ENCODE measurements at places on chromosomes 13 and 19.

- DNase-seq = no peak
Observed at GRCh38 chr19:10182847-10183246, 11.9 kb downstream of the DNMT1 start.

GRCh38 chr19:33794683-33795369 is 1.8 kb upstream of the KCTD15 start:
- DNase-seq = no peak

GRCh38 chr13:52371736-52372247 is 34.2 kb downstream of the THSD1 start:
- DNase-seq = no peak

DNA sequence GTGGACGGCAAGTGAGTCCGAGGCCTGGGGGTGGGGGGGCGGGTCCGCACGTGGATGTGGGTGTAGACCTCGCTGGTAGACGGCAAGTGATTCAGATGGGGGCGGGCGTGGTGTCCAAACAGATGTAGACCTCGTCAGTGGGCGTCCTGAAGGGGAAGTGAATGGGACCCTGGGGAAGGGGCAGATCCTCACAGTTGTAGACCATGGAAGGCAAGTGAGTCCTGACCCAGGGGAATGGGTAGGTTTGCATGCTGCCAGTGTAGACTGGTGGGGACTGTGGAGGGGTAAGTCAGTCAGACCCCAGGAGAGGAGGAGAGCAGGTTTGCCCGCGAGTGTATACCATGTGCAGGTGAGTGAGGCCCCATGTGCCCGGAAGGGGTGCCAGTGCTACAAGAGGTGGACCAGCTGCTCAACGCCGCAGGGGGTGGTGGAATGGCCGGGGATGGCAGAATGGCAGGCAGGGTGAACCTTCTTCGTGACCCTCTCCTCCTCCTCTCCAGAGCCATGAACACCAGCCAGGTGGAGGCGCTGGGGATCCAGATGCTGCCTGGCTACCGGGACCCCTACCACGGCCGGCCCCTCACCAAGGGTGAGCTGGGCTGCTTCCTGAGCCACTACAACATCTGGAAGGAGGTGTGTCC is 22.1 kb downstream of the COLGALT1 start:
- no peak for DNase-seq

DNA sequence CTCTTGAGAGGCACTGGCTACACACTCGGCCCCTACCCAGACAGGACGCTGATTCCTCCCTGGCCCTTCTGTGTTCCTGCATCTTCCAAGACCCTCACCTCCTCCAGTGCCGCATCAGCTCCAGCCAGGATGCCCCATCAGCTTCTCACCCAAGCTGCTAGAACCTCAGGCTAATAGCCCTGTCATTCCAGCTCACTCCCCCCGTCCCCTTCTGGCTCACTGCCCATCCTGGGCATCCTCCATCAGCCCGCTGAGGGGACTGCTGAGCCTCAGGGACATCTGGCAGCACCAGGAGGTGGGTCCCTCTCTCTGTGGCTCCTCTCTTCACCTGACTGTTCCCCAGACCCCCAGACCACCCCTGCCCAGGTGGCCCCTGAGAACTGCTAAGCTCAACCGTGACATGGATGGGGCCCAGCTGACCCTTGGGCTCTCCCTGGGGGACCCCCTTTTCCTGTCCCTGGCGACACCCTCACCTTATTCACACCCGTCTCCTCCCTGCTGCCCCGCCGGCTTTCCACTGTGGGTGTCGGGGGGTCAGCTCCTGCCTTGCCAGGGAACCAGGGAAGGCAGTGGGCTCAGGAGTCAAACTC is 4.8 kb downstream of the FFAR3 start:
- DNase-seq = no peak

DNA sequence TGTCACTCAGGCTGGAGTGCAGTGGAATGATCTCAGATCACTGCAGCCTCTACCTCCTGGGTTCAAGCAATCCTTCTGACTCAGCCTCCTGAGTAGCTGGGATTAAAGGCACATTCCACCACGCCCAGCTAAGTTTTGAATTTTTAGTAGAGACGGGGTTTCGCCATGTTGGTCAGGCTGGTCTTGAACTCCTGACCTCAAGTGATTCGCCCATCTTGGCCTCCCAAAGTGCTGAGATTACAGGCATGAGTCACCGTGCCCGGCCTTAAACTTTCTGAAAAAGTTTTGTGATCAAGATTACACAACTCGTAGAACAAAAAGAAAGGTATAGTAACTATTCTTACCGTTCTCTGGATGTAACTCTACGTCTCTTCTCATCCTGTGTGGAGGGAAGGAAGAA is 21.2 kb downstream of the DNMT1 start:
- no peak for DNase-seq

- no peak for DNase-seq
Observed at GRCh38 chr13:49097374-49097773, 121.7 kb downstream of the FNDC3A start.

DNA sequence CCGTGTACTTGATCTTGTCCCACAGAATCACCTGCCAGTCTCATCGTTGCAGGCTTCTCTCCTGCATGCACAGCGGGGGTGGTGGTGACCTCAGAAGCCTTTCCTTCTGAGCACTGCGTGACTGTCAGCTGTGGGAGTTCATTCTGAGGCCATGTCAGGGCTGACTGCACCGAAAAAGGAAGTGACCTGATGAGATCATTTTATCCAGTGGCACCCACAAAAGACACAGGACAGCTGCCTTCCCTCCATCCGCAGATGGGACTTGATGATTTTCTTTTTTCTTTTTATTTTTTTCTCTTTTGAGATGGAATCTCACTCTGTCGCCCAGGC is 89.7 kb downstream of the RAB20 start:
- no peak for DNase-seq

DNA sequence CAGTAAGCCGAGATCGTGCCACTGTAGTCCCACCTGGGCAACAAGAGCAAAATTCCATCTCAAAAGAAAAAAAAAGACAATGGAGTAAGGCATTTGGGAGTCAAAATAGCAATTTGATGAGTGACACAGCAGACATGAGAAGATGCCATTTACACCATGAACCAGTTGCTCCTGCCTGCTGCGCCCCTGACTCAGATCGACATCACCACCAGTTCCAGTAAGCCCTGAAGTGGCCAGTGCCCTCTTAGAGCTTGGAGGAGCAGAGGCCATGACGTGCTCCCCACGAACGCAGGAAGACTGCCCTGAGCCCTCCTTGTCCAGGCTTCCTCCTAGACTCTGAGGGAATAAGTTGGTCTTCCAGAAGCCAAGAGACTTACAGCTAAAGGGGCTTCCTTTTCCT is 339.2 kb downstream of the MYO16 start:
- DNase-seq = no peak

DNA sequence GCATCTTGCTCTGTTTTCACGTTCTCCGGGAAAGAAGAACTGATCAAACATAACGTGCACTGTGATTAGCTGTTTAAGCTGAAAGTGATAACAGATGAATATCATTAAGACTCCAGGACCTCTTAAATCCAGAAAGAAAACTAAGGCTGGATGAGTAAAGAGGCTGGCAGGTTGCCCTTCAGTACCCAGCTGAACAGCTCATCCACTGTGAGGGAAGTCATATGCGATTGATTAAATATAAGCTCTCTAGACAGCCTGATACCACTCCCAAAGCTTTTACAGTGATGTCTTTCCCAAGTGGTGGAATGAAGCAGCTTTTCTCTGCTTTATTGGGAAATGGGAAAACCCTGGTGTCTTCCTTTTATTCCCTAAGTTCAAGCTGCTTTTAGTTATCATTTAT is 116.9 kb downstream of the EFNB2 start:
- DNase-seq = no peak

GRCh38 chr19:15517778-15518177 is 9.5 kb downstream of the CYP4F22 start:
- DNase-seq = no peak

GRCh38 chr13:26971990-26972887 is 199.4 kb downstream of the USP12 start:
- peak; percentile 7 for DNase-seq

- peak; percentile 17 for DNase-seq
Observed at GRCh38 chr19:54029930-54030490, 33.7 kb downstream of the VSTM1 start.

- no peak for DNase-seq
Observed at GRCh38 chr19:661427-662196, 1.4 kb downstream of the RNF126 start.

DNA sequence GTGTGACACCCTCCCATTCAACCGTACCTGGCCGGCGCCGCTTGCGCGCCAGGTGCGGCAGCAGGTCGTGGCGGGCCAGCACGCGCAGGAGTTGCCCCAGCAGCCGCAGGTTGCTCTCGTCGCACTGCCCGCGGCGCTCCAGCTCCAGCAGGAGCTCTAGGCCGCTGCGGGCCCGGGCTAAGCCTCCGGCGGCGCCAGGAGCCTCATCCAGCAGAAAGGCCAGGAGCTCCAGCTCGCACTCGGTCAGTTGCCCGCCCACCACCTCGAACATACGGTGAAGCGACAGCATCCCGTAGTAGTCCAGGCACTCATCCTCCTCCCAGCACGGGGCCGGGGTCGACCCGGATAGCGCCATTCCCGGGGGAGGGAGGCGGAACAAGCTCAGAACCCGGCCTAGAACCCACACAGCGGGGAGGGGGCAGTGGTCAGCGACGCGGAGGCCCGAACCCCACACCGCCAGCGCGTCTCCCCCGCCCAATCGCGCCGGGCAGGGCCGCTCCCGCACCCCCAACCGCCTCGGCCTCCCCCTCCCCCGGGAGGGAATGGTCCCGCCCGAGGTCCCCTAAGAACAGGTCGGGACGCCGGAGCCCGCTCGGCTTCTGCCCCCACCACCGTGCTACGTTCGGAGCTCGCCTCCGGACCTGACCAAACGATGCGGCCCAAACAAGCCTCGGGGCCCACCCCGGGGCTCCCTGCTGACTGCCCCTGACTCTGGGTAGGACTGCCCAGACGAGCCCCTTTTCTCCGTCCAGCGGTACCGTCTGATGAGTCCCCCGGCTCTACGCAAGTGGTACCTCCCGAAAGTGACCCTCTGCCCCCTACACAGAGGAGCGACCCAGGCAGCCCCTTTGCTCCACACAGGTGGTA is 591 bp downstream of the DEDD2 start:
- DNase-seq = peak; percentile 44

DNA sequence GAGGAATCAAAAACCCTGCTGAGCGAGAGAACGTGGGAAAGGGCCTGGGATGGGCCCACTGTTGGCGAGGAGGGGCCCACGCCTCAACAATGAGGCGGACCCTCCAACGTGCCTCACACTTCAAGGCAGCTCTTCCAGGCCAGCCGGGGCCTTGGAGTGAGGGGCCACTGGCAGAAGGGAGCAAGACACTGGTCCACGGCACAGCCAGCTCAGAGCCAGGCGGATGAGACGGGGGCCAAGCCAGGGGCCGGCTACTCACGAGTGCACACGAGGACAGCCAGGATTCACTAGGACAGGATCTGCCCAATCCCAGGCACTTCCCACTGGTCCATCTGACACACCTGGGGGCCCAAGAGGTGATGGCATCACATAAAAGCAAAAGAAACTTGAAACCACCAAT is 20.5 kb downstream of the ELL start:
- no peak for DNase-seq

DNA sequence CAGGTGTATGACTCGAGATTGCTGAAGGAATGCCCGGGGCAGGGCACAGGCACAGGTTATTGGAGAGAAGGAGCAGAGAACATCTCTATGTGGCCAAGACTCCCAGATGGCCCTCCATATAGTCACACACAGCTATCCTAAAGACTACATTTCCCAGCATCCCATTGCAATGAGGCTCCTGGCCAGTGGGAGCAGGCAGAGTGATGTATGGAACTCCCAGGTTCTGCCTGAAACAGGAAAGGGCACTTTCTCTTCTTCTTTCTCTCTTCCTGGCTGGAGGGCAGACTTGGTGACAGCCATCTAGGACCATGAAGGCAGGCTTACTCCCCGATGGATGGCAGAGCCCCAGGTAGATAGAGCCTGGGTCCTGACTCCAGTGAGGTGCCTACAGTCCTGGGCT is 13.5 kb downstream of the PPP1R13L start:
- DNase-seq = no peak

GRCh38 chr19:13604902-13605586 is 98.8 kb upstream of the CACNA1A start:
- DNase-seq = no peak

GRCh38 chr13:46315491-46316075 is 71.5 kb downstream of the RUBCNL start:
- DNase-seq = no peak

DNA sequence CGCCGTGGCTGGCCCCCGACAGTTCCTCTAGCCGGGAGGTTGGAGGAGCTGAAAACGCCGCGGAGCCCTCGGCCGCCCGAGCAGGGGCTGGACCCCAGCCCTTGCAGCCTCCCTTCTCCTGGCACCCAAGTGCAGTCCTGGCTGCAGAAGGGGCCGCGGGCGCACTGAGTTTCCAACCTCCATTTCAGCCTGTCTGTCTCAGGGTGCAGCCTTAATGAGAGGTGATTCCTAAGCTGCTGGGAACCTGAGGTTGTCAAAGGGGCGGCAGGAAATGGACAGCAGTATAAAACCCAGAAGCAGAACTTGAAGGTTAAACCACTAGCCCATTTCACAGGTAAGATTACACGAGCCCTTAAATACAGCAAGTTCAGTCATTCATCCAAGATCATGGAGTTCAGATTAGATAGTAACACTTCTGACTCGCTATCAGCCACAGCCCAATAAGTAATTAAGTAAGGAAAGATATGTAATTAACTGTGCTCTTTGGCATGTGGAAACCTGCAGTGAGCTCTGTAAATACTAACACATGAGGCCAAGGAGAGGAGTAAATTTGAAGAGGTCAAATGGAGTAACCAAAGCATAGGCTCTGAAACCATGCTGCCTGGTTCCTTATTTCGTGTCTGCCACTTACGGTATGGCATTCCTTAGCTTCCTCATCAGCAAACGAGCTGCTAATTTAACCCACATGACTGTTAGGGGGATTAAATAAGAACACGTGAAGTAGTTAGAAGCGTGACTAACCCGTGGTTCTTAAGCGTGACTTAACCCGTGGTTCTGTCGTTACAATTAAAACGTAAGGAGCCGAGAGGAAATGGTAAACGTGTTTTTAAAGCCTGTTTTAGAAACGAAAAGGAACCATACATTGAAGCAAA is 686 bp downstream of the SETDB2 start:
- DNase-seq = no peak

- DNase-seq = no peak
Observed at GRCh38 chr19:4506449-4507149, 11.7 kb downstream of the PLIN4 start.

DNA sequence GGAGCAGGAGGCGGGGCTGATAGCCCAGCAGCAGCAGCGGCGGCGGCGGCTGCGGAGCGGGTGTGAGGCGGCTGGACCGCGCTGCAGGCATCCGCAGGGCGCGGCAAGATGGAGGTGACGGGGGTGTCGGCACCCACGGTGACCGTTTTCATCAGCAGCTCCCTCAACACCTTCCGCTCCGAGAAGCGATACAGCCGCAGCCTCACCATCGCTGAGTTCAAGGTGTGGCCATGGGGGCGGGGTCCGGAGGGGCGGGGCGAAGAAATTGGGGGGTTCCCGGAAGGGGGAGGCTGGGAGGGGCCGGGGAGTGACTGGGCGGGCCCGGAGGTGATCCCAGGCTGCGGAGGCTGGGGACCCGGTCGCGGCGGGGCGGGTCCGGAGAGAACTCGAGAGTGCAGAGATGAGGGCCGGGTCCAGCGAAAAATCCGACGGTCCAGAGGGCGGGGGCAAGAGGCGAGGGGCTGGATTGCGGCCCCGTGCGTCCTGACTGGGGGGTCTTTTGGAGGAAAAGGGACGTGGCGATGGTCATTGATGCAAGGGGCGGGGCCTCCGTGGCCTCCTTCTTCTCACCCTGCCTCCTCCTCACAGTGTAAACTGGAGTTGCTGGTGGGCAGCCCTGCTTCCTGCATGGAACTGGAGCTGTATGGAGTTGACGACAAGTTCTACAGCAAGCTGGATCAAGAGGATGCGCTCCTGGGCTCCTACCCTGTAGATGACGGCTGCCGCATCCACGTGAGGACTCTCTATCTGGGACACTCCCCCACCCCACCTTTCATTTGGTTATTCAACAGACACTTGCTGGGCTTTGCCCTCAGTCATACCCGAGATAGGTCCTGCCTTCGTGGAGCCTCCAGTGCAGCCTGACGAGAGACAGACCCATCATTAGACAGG is at the start of gene TBCB:
Gene TBCB, plus strand, starts transcription at position 16 of the 891 bp plus-strand sequence. Its CDS starts 93 bp downstream, at position 109.
- DNase-seq = no peak

All from DMS79 (cell line).